ENCODE measurements at places on chromosomes 13 and 19.

DNA sequence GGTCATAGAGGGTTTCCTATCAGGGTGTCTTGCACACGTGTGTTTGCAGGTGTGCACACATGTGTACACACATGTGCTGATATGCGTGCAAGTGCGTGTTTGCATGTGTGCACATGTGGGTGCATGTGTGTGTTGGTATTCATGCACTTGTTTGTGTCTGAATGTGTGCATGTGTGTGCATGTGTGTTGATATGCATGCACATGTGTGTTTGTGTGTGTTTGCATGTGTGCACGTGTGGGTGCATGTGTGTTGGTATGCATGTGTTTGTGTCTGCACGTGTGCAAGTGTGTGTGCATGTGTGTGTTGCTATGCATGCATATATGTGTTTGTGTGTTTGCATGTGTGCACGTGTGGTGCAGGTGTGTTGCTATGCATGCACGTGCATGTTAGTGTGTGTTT is 150.5 kb downstream of the SOX1 start:
- no peak for DNase-seq

GRCh38 chr19:6358003-6358402 is 3.3 kb upstream of the CLPP start:
- no peak for DNase-seq

GRCh38 chr13:25178070-25178469 is 6.0 kb upstream of the AMER2 start:
- no peak for DNase-seq

DNA sequence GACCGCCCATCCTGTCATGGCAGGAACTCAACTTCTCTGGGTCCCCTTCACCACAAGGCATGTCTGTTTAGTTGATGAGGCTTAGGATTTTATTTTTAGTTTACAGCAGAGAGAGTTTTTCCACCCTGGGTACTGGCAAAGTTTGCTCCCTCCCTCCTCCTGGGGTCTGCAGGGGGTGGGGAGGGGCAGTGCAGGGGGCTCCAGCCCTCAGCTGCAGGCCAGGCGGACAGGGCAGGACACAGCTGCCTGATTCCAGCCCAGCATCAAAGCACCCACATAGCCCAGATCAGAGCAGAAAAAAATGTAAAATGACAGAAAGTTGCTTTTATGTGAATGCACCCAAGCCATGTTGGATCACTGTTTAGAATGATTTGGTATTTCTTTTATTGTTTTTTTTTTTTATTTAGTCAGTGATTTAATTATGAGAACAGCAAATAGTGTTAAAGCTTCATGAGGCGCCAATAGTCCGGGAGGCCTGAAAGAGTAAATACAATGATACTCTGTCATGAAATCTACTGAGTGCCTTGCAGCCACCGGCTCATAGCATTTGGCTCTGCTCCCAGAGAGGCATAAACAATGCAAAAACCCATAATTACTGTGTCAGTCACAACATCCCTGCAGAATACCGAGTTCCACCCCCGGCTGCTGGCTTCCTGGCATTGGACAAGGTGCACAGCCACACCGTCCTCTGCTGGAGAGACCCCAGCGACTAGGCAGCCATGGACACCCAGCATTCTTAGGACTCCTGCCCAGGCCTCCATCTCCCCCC is 923.5 kb downstream of the UQCRFS1 start:
- DNase-seq: no peak

DNA sequence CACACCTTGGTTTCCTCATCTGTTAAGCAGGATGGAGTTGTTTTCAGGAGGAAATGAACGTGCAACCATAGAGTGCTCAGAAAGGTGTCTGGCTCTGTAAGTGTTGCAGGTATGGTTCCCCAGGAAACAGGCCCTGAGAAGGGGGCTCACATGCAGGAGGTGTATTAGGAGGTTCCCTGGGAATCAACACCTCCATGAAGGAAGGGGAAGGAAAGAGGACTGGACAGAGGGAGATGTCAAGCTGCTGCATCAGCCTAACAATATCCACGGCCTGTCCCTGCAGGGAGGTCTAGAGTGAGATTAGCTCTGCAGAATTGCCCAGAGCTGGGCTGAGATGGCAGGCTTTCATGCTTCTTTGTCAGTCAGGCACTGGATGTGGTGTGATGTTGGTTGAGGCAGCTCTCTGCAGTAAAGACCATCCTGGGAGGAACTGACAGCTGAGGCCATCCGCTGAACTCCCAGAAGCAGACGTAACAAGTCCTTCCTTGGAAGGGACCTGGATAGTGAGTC is 373.3 kb downstream of the ZNF536 start:
- DNase-seq: no peak

Measured in stimulated activated CD8-positive, alpha-beta memory T cell treated with anti-CD3 and anti-CD28 coated beads, Interleukin-4, amount 100 ng/mL, for 1 hour (primary cell).